Epithelial cell of proximal tubule (primary cell): ENCODE measurements at places on chromosomes 3 and 15. TPM values are rescaled to one million over a fixed set of nuclear protein-coding genes. Genes with fewer than 3 reads are reported as not detected.

MAP3K13 gene
- total RNA-seq: 14.5 and 20.0 TPM in 2 replicates

DNA sequence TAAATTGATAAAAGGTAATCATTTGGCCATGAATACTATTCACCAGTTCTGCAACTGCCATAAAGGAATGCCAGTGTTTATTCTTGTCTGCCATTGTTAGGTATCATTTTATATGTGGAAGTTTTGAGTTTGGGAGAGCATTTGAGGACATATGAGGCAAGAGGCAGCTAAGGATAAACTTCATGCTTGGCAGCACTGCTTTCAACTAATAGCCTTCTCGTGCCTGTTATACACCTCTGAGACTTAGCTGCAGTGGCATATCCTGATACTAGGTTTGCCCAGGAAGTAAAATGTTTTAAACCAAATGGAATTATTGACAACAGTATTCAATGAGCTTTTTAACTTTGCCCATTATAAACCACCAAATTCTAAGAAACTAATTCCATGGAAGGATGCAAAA, 126.0 kb upstream of the DPH6 start:
- peak; percentile 64 for DNase-seq

DNA sequence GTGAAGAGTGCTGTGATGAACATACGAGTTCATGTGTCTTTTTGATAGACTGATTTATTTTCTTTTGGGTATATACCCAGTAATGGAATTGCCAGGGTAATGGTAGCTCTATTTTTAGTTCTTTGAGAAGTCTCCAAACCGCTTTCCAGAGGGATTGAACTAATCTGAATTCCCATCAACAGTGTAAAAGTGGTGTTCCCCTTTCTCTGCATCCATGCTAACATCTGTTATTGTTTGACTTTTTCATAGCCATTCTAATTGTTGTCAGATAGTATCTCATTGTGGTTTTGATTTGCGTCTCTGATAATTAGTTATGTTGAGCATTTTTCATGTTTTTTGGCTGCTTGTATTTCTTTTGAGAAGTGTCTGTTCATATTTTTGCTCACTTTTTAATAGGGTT, 54.8 kb upstream of the UTS2B start:
- no peak for DNase-seq

DNA sequence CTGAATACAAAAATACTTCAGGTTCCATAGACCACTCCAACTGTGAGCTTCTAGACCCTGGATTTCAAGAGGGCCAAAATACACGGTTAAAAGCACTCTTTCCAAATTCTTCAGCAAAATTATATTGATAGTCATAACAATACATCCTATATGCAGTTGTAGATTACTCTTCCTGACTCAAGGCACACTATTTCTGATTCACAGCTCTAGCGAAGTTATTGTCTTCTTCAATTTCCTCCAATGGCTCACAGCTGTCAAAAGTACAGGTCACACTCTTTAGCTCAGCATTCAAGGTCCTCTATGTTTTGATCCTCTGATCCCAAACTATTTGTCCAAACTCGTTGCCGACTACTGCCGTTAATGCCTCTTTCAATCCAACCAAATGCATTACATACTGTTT, 13.5 kb upstream of the CCDC80 start:
- DNase-seq: no peak

- DNase-seq: no peak
Measured at GRCh38 chr3:140216249-140216648, 281.3 kb downstream of the CLSTN2 start.
